ENCODE measurements at places on chromosomes 6 and 20.

DNA sequence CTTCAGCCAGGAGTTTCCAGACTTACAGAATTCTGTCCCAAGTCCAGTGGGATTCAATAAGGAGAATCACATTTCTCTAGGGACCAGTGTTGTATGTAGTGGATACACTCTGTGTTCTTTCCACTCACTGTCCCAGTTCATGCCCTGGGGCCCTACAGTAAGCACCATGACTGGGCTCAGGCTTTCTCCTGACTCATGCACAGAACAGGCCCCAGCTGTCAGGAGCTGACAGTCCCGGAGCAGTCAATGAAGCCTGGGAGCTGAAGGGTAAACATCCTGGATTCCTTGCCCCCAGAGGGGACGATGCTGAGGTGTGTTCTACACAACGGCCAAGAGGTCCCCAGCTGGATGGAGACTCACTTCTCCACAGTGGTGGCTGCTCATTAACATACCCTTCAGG, 40.2 kb upstream of the LRFN2 start:
- no peak for DNase-seq

DNA sequence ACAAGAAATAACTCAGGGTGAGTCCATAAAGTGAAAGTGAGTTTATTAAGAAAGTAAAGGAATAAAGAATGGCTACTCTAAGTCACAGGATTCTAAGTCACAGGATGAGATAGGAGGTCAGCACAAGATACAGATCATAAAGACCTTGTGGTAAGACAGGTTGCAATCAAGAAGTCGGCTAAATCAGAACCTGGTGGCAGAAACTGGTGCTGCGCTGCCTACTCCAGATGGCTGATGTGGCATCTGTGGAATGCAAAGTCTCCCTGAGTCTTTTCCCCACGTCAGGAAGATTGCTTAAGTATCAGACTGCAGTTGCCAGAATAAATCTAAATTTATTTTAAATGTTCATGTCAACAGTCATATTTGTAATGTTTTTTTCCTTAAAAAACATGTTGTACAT, 10.7 kb upstream of the KCNK15 start:
- no peak for DNase-seq

DNA sequence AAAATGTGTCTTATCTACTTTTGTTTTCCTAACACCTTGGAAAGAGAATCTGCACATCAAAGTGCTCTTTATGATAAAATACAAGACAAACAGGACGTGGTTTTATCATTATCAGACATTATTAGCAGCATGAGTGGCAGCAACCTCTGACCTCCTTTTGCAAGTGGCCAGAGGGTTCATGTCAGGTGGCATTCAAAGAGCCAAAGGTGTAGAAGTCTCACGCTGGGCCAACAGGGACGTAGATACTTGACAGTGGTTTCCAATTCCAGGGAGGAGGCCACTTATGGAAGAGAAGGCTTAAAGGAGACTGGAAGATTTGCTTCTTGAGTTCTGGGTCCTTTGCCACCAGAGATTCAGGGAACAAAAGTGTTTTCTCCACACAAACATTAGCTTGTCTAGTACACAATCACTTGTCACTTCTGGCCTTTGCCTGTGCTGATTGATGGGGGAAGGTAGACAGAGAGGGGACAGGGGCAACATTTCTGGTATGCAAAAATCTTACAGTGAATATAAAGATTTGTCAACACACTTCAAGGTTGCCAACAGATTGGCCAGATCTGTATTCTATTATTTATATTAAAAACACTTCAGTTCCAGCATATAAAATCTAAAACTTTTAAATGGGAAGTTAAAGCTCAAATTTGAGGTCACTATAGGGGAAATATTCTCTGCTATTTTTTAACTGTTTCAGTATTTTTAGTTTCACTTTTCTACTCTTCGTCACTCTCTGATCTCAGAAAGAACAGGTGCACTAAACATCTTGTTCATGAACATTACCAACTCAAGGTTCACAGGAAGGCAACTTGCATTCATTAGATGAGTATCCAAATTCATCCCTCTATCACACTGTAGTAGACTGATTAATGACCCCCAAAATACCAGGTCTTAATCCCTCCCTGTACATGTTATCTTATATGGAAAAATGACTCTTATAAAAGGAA, 52.1 kb upstream of the FBXO30 start:
- DNase-seq: peak; percentile 56

DNA sequence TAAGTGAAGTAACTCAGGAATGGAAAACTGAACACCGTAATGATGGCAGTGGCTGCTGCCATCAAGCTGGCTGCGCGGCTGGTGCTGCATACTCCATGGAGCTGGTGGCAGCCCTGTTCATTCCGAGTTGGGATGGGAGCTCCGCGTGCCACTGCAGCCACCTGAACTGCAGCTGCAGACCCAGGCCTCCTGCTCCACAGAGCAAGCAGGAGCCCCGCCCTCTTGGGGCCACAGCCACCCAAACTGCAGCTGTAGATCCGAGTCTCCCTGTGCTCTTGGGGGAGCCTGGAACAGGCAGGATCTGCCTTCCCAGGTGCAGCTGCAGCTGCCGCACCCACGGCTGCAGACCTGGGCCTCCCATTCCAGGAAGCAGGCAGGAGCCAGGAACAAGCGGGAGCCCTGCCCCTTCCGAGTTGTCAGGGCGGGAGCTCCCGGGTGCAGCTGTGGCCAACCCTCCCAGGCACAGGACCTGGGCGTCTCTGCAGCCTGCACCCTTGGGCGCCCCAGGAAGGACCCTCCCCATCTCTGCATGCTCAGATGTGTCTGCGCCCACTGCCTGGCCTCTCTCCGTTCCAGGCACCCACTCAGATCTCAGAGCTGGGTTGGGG, 120.2 kb downstream of the GMPR start:
- no peak for DNase-seq

- no peak for DNase-seq
Observed at GRCh38 chr6:143958839-143959399, 49.1 kb downstream of the PLAGL1 start.

GRCh38 chr20:3595541-3595940, 67.7 kb downstream of the GFRA4 start:
- DNase-seq: no peak
